ENCODE measurements at places on chromosomes 1 and 21.
A peak's percentile ranks its signal among the peaks of the same experiment; 100 is the strongest.

GRCh38 chr1:119144813-119145212, 4.4 kb upstream of the WARS2 start:
- no peak for DNase-seq

DNA sequence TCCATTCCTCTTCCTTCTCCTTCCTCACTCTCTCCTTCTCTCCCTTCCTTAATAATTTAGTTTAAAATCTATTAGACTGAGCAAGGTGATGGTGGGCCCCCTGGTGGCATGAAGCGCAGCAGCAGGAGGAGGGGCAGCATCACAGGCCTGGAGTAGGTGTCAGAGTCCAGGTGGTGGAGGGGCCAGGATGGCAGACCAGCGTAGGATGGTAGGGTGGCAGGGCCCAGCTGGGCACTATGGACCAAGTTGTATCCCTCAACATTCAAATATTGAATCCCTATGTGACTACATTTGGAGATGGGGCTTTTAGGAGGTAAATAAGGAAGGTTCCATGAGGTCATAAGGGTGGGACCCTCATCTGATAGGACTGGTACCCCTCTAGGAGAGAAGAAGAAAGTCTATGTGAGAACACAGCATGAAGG, 61.0 kb downstream of the WDR4 start:
- DNase-seq = peak; percentile 52

- DNase-seq = no peak
These were observed 173.0 kb upstream of the FMN2 start for GRCh38 chr1:239918634-239919033.

DNA sequence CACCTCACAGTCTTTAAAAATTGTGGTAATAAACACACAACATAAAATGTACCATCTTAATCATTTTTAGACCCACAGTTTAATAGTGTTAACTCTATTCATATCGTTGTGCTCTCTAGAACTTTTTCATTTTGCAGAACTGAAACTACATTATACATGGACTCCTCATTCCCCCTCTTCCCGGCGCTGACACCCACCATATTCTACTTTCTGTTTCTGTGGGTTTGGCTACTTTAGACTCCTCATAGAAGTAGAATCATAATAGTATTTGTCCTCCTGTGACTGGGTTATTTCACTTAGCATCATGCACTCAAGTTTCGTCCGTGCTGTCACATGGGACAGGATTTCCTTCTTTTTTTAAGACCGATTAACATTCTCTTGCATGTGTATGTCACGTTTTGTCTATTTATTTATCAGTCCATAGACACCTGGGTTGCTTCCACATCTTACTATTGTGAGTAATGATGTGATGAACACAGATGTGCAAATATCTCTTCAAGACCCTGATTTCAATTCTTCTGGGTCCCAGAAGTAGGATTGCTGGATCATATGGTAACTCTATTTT, 62.9 kb upstream of the TMPRSS2 start:
- no peak for DNase-seq

GRCh38 chr1:198492872-198493271, 47.6 kb downstream of the ATP6V1G3 start:
- no peak for DNase-seq

GRCh38 chr1:176628775-176629174, 165.8 kb downstream of the PAPPA2 start:
- no peak for DNase-seq

GRCh38 chr1:29253180-29253579, 16.9 kb downstream of the PTPRU start:
- no peak for DNase-seq

DNA sequence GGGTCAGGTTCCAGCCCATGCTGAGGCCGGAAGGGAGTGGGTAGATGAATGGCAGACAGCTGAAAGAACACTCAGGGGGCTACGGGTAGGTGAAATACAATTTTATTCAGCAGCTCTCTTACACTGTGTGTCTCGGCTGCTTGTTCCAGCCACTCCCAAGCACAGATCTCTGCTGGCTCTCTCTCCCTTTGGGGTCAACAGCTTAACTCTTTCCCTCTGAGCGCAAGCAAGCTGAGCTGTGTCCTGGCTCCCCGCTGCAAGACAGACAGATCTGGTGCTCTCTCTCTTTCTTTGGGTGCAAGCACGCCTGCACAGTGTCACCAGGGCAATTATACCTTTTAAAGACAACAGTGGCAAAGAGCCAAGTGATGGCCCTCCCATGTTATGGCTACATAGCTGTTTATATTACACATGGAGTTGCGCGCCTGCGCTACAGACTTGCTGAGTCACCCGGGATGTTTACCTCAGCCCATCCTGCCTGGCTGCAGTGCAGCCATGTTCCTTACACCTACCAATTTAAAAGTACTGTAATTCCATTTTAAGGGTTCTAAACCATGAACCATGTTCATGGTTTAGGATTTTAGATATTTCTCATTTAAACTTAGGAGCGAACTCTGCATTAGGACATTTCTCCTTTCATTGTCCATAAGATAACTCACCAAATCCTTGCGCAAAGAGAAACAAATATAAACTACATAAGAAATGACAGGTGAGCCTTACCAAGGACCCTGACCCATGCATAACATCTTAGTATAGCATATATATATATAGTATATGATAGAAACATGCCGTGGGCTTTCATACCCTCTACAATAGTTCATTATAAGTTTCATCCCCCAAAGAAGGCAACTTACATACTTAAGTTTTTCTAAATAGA, 396.5 kb downstream of the SMYD3 start:
- peak; percentile 12 for DNase-seq

DNA sequence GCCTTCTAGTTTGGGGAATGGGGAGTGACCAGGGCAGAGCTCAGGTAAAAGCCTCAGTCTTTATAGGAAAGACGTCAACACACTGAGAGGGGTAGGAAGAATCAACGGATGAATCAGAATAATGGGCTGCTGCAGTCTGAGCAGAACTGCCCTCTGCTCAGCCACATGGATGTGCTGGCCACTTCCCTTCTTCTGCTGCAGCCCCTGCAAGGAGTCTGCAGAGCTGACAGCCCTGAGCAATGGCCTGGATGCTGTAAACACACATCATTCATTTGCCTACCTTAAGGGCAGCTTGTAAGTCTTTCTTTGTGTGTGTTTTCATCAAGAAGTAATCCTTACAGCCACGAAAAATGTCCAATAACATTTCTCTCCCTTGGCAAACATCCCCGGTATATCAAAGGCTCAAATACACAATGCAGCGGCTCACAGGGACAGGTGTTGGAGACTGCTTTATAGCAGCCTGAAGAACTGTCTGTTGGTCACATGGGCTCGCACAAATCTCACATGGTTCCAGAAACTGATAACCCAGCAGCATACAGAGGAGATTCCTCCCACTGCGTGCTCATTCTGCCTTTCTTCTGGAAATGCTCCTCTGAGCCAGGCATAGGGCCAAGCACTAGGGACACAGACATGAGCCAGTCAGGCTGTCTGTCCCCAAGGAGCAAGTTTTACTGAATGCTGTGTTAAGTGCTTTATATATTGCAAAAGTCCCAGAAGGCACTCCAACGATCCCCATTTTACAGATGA, 110.1 kb downstream of the HMGB4 start:
- no peak for DNase-seq

- DNase-seq = no peak
These were observed 108.9 kb downstream of the GREM2 start for GRCh38 chr1:240503036-240503435.

DNA sequence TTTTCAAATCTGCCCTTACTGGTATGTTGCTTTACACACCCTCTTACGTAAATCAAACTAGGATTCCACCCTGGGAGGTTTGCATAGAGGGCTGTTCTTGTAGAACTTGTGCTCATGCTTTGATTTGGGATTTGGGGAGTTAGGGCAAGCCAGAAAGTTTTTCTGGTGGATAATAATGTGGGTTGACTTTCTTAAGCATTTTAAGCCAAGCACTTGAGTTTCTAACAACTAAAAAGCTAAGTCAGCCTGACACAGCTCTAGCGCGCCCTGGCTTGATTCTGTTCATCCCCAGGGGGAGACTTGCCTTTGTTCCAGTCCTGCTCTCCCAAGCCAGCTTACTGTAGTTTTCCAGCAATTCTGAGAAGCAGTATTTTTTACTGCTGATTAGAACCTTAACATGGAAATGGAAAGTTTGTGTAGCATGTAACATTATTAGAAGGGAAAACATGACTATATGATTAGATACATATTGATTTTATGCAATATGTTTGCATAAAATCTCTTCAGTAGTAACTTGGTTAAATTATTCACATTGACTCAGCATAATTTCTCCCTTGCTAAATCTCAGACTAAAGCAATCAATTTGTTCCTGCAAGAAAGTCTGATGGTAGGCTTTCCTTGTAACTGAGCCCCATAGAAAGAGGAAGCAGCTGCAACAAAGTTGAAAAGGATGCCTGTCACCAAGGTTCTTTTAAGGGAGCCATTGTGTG, 11.0 kb upstream of the PGD start:
- peak; percentile 42 for DNase-seq

DNA sequence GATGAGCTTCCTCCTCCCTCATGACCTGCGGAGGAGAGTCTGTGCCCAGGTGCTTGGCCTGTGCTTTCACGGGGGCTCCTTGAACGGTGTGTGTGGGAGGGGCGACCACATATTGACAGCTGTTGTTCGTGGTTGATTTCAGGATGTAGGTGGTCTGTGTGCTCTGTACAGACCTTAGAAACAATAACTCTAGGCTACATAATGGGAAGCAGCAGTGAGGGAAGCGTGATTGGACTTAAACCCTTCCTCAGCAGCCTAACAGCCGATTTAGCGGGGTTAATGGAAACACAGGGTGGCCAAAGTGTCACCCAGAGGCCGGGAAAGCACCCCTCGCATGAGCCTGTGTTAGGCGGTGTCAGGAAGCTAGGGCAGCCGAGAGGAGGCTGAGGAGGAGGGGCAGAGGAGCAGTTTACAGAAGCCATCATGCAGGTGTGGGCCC, 56.0 kb downstream of the TBCE start:
- no peak for DNase-seq

GRCh38 chr1:212109728-212110127, 74.2 kb downstream of the DTL start:
- DNase-seq = no peak

- DNase-seq = peak; percentile 79
These were observed 2.9 kb downstream of the FLVCR1 start for GRCh38 chr1:212860713-212861581.

DNA sequence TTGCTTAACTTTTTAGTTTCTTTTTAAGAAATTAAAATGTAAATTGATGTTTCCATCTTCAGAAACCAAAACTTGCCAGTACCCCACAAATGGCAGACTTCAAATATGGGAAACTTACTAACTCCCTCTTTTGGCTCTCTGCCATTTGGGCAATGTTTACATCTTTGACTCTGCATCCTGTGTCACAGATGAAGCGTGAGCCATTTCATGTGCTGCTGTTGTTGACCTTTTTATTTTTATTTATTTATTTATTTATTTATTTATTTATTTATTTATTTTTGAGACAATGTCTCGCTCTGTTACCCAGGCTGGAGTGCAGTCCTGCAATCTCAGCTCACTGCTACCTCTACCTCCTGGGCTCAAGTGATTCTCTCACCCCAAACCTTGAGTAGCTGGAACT, 16.0 kb upstream of the COG2 start:
- no peak for DNase-seq

- DNase-seq = no peak
These were observed 107.3 kb downstream of the KAZN start for GRCh38 chr1:14705824-14706223.

GRCh38 chr1:43098200-43098599, 73.9 kb downstream of the EBNA1BP2 start:
- DNase-seq = no peak

DNA sequence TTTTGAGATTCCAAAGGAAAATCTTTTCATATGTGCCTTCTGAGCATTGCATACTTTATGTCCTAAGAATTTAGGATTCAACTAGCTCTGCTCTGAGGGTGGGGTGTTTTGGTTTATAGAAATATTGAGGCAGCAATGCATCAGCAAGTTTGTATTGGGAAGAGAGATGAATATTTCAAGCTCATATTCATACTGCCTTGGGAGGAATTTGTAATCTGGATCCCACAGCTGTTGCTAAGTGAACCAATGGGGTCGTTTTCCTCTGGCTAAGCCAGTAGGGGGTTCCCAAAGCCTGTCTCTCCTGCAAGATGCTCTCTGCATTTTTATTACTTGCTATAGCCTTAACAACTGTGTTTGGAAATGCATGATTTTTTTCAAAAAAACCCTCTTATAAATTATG, 130.6 kb downstream of the SNX7 start:
- no peak for DNase-seq

GRCh38 chr1:199851439-199852140, 175.9 kb upstream of the NR5A2 start:
- DNase-seq = no peak

- DNase-seq = no peak
These were observed 60.2 kb downstream of the MDM4 start for GRCh38 chr1:204576422-204576821.

GRCh38 chr21:35521293-35521692, 472.2 kb upstream of the RUNX1 start:
- no peak for DNase-seq

DNA sequence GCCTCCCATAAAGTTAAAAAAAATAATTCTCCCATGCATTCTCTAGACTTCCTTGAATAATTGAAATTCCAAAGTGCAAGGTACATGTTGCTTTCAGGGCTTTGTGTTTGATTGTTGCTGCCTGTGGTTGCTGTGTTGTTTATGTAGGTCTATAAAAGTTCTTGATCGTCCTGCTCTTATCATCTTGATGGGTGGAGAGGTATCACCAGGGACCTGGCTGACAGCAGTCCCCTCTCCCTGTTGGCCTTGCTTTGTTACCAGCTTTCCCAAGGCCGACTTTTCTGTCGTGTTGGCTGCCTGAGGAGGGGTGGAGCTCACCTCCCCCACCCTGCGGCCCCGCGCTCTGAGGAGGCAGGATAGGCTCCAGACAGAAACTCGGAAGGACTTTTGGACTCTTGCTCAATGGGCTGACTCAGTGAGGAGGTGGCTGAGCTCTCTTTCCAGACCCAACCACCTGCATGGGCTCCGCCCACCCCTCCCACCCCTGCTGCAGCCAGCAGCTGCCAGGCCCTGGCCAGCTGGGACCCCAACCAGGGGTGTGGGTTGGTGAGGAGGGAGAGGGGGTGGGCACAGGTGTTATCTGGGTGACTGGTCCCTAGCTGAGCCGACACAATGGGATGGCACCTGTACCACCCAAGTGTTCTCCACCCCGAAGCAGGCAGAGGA, 2.0 kb downstream of the INAVA start:
- no peak for DNase-seq

- DNase-seq = no peak
These were observed 85.3 kb downstream of the SLC66A1 start for GRCh38 chr1:19397217-19397945.

DNA sequence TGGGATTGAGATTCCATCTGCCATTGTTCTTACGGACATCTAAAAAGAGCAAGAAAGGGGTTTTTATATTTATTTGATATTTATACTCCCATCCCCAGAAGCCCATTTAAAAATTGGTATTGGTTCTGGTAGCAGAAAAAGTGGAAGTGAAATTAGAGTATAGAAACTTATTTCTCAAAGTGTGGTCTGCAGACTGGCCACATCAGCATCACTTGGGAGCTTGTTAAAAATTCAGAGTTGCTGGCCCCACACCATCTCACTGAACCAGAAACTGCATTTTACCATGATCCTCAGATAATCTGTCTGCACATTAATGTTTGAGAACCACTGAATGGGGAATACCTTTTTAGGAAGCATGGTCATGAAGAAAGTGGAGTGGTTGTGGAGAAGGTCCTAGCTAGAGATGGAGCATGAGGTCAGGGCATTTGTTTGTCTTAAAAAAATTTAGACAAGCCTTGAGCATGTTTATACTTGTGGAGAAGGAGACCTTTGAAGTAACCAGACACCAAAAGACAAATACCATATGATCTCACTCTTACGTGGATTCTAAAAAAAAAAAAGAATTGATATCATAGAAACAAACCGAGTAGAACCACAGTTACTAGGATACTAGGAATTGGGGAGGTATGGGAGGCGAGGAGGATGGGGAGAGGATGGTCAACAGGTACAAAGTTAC, 116.3 kb downstream of the ST6GALNAC3 start:
- no peak for DNase-seq

All from erythroblast (primary cell).